ENCODE measurements at places on chromosomes 1 and 21. TPM values are rescaled to one million over a fixed set of nuclear protein-coding genes. Genes with fewer than 3 reads are reported as not detected.

DNA sequence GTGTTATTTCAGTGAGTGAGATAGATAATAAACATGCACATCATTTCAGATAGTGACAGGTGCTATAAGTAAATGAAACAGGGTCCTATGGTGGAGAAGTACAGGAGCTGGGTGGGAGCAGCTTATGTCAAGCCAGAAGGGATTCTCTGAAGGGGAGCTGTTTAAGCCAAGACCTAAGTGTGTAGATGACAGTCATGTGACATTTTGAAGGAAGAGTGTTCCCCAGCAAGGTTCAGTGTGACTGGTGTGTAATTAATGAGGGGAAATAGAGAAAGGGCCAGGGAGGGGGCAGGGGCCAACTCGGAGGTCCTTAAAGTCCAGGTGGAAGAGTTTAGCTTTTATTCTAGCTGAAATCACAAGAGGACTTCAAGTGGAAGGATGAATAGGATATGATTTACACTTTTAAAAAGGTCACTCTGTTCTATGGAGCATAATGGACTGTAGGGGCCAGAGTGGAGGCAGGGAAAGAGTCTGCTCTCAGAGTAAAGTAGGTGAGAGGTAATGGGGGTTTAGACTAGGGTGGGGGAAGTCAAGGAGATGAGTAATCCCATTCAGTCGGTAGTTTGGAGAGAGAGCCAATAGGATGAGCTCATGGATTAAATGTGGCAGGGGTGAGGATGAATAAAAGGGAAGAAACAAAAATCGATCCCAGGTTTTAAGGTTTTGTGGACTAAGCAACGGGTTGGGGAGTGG, 243.1 kb downstream of the CACNA1E start:
- DNase-seq = no peak

DNA sequence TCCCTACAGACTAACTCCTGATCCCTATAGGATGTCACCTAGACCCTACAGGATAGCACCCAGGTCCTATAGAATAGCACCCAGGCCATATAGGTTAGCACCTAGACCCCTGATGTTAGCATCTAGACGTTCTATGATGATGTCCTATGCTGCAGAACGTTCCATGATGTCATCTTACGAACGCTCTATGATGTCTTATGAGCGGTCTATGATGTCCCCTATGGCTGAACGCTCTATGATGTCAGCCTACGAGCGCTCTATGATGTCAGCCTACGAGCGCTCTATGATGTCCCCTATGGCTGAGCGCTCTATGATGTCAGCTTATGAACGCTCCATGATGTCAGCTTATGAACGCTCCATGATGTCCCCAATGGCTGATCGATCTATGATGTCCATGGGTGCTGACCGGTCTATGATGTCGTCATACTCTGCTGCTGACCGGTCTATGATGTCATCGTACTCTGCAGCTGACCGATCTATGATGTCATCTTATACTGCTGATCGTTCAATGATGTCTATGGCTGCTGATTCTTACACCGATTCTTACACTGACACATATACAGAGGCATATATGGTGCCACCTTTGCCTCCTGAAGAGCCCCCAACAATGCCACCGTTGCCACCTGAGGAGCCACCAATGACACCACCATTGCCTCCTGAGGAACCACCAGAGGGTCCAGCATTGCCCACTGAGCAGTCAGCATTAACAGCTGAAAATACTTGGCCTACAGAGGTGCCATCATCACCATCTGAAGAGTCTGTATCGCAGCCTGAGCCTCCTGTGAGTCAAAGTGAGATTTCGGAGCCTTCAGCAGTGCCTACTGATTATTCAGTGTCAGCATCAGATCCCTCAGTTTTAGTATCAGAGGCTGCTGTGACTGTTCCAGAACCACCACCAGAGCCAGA, 9.5 kb downstream of the SON start:
- DNase-seq = no peak

DNA sequence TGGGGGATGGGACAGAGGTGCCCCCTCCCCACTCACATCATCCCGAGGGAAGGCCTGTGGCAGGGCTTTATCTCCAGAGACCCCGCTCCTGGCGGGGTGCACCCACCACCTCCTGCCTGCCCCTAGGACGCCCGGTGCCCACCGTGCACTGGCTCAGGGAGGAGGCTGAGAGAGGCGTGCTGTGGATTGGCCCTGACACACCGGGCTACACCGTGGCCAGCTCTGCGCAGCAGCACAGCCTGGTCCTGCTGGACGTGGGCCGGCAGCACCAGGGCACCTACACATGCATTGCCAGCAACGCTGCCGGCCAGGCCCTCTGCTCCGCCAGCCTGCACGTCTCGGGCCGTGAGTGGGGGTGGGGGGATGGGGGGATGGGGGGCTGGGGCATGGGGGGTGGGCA, 71.7 kb downstream of the TRIM11 start:
- peak; percentile 14 for DNase-seq

GNG4 gene
- not detected for total RNA-seq

DNA sequence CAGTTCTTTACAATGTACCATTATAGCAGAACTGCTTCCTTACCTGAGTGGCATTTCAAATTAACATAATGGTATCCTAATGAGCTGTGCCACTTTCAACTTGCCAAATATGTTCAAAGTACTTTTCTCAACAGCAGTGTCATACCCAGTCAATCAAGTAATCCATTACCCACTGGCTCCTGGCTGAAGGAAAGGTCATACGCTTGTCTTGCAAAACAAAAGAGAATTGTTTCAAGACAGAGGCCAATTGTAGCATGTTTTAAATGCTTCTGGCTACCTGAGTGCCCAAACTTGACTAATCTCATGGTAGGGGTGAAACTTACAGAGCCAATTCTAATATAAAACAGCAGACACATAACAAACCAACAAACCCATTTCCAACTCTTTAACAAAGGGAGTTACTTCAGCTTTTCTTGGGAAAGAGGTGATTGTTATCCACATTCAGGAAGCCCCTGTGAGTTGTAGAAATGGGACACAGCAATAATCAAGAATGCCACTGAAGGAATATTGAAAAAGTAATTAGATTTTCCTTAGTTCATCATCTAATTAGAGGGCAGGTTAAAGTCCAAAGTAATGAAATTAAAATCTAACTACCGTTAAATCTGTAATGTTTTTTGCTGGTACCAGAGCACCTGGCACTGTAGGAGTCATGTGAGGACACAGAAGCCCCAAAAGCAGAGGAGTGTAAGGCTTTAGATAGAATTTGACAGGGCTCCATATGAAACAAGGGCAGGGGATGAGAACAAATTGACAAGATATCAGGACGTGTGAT, 241.9 kb downstream of the RWDD3 start:
- no peak for DNase-seq

DNA sequence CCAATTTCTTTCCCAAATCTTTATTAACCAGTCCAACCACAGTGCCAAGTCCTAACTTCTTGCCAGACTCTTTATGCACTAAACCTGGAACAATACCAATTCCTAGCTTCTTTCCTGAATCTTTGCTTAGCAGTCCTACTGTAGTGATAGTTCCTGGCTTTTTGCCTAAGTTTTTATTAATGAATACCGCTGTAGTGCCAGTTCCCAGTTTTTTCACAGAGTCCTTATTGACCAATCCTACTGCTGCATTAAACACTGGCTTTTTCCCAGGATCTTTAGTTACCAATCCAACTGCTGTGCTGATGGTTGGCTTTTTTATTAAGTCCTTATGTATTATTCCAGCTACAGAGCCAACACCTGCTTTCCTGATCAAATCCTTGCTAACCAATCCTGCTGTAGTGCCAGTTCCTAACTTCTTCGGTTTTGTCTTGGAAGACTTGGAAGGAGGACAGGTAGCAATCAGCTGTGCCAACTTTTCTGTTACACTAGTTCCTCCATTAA, 80.8 kb downstream of the ASH1L start:
- DNase-seq = no peak

RYR2 gene
- 0.30 TPM for total RNA-seq

DNA sequence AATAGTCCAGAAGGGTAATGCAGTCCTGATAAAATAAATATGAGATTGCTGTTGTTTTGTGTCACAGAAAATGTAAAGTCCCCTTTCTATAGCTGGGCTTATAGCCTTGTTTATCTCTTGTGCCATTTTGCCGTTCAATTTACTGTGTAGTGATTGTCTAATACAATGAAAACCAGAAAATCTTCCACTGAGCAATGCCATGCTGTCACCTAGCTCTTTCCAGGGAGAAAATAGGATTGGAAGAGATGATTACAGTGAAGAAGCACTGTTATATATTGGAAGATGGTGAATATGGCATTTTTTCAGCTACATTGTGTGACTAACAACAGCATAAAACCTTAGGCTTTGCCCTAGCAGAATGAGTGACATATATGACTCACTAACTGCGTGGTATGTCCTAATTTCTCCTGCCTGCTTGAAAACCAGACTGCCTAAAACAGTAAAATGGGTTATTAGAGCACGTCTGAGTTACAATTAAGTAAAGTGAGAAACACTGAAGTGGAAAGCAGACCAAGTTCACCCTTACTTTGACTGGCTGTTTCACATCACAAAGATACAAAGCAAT, 332.4 kb upstream of the ZP4 start:
- DNase-seq = no peak

DNA sequence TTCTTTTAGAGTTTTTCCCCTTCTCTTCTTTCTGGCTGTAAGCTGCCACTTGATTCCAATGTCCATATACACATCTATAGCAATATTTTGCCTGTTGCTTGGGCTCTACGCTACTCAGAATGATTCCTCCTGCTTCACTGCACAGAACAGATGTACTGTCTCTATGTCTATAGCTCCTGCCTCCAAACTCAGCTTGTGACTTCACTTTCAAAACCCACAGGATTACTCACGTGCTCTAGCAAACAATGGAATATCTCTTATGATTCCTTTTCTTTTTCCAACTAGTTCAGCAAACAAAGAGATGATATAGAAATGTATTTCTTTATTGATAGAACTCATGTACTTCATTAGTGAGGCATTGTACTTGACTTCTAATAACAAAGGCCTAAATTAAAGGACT, 80.5 kb upstream of the SOX13 start:
- no peak for DNase-seq

DNA sequence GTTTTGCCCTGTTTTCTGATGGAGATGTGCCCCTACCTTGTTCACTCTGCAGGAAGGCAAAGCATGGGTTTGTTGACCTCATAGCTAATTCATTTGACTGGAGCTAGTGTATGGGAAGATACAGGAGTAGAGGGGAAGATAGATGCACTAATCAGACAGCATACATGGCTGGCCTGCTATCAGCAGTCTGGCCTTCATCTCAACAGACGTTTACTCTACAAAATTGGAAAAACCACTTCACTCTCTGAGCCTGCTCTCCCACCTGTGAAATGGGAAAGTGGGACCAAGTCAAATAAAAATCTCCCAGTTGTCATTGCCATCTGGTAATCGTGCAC, 235.2 kb upstream of the RAB4A start:
- no peak for DNase-seq

DNA sequence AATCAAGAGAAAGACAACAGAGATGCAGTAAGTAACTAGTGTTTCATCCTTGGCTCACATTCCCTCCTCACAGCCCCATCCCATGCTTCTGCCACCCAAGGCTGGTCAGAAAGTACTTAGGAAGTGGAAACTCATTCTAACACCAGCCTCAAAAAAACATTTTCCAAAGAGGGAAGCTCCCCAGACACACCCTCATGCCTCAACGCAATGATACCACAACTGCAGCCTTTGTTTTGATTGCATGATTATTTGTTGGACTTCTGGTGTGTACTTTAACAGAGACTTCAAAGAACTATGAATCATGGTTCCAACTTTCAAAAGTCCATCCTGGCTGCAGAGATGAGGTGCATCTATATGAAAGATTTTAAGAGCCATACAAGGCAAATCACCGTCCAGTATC, 45.2 kb upstream of the KCNA3 start:
- DNase-seq = no peak

DNA sequence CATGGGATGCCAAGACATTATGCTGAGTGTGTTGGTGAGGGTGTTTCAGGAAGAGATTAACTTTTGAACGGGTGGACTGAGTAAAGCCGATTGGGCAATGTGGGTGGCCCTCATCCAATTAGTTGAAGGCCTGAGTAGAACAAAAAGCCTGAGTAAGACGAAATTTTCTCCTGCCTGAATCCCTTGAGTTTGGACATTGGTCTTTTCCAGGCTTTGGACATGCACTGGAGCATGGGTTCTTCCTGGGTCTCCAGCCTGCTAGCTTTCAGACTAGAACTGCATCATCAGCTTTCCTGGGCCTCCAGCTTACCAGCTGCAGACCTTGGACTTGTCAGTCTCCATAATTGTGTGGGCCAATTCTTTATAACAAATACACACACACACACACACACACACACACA, 63.6 kb downstream of the NIBAN1 start:
- DNase-seq = peak; percentile 82

DNA sequence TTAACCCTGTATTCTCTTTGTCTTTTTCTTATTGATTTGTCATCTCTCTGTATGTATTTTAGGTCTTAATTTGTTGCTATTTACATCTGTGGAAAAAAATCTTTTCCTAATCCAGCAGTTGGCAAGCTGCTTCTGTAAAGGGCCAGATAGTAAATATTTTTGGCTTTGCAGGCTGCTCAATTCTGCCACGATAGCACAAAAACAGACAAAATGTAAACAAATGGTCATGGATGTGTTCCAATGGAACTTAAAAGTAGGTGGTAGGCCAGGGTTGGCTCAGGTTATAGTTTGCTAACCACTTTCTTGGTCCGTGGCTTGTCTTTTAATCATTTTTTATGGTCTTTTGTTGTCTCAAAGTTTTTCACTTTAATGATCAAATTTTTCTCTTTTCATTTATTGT, 371.8 kb downstream of the HHAT start:
- DNase-seq = no peak

DNA sequence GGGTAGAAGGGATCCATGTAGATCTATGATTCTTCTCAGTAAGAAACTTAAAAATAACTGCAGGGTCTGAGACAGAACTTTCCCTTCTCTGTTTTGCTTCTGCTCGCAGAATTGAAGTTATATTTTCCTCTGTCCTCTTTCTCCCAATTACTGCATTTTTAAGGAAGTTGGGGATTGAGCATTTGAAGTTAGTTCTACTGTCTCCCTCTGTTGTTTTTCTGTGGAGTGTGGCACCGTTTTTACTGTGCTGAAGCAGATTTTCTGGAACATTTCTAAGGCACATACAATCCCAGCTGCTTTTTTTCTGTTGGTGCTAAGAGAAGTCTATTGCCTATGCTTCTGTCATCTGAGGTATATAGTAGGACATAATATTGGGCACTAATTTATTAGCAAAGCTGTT, 43.3 kb downstream of the RASAL2 start:
- DNase-seq = no peak

GRCh38 chr1:179228783-179229213, 679 bp downstream of the ABL2 start:
- DNase-seq = peak; percentile 64

PROK1 gene
- total RNA-seq = 0.15 TPM

MYCL gene
- 0.20 TPM for total RNA-seq

DNA sequence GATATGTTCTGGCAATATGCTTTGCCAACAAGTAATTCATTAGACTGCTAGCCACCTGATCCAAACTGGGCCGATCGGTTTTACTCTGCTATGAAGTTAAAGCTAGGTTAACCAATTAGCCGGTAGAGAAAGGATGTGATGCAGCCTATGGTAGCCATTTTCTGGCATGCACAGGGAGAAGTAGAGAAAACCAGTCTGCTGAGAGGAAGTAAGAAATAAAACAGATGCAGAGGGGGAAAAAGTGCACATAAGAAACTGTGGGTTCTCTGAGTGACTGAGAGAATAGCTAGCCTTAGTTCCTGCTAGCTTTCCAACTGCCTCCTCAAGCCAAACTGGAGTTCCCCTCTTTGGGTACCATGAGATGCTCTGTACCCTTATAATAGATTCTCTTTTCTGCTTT, 52.8 kb downstream of the ARID4B start:
- DNase-seq = no peak

- peak; percentile 42 for DNase-seq
These were observed 107.8 kb upstream of the TARDBP start for GRCh38 chr1:10904396-10905358.
